ENCODE measurements at places on chromosomes 1 and 21.

- DNase-seq, result no peak
These were observed 39.1 kb upstream of the ADAM30 start for GRCh38 chr1:119935373-119935772.

GRCh38 chr1:161227196-161227871 lies 1.5 kb downstream of the TOMM40L start:
- DNase-seq, result peak; percentile 82

DNA sequence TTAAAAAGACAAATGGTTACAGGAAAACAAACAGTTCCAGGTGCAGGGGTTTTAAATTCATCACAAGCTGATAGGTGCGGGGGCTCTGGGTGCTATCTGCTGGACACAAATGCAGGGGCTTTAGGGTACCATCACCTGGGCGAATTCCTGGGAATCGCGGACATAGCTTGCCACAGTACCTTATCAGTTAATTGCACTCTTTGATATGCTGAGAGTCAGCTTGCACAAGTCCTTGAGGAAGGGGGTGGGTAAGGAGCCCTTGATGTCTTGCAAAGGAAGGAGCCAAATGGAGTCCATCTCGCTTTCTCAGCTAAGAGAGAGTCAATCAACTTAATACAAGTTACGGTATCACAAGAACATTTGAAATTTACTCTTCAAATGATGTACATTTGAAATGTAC lies 25.4 kb upstream of the TMEM54 start:
- no peak for DNase-seq

DNA sequence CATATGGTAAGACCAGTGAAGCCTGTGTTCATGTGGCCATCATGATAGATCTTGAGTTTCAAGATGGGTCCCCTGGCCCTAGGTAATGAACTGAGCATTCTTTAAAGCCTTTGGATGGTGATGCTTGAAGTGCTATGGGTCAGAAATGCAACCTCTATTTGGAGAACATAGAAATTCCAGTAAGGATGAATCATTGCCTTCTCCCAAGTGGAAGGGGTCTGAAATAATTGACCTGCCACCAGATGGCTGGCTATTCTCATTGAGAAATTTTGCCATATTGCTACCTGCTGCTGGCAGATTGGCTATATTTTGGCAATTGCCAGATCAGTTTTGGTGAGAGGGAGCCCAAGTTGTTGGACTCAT lies 739 bp upstream of the IFI6 start:
- DNase-seq, result no peak

Measured in HEK293T (cell line).